HT-29 (cell line): ENCODE measurements at places on chromosomes 1 and 21. TPM values are rescaled to one million over a fixed set of nuclear protein-coding genes. Genes with fewer than 3 reads are reported as not detected.

DNA sequence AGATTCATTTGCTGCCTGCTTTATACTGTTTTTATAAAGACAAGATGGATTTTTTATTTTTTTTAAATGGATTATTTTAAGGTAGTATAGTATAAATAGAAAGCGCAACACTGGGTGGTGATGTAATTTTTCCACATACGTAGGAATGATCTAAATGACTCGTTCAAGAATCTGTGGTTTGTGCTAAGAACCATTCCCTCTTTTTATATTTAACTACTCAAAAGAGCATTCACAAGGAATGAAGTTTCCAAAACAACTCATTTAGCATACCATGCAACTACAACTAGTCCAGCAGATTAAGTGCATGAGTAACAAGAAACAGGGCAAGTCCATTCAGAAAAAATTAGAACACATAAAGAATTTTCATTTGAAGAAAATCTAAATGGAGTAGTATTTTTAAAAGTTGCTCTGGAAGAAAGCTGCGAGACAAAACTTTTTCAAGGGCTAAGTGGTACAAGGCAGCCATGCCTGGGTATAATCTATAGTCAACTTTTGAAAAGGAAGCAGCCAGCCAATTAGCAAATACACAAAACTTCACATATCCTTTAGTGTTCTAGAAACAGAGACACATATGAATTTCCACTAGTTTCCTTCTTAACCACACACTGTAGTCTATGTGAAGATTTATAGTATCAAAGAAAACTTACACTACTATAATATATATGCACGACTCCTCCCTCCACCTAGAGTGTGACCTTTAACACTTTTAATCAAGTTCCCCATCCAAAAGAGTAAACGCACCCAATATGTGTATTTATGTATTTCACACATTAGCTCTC lies 23.4 kb downstream of the GTF2B start:
- no peak for DNase-seq

DNA sequence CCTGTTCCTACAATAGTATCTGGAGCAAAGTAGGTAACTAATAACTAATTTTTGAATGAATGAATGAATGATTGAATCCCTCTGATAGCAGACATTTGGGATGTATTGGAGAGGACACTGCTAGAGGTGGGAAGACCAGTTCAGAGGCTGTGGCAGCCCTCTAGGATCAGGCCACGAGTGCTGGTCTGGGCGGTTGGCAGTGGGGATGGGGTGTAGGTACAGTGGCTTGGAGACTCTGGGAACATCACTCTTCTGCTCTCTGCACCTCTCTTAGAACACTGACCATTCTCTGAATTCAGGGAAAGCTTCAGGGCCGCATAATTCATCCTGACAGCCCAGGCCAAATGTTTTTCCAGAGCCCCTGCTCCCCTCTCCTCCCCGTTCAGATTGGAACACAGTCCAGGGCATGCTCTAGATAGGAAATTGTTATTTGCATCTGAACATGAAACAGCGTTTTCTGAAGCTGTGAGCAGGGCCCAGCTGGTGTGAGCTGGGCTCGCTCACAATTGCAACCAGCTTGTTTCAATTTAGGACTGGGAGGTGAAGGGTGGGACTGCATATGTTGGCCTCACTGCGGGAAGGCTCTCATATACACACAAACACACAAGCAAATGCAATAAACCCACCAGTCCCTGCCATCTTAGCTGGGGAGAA lies 253.1 kb upstream of the USP24 start:
- no peak for DNase-seq

- no peak for DNase-seq
Observed at GRCh38 chr1:197208945-197209344, 59.1 kb upstream of the CRB1 start.

GRCh38 chr1:27366113-27366410 lies 699 bp downstream of the MAP3K6 start:
- DNase-seq: peak; percentile 65

GRCh38 chr1:14113271-14113670 lies 413.3 kb downstream of the PRDM2 start:
- DNase-seq: no peak

GRCh38 chr1:231721436-231721835 lies 94.8 kb downstream of the DISC1 start:
- DNase-seq: no peak

- no peak for DNase-seq
Observed at GRCh38 chr1:182260516-182260915, 131.1 kb downstream of the GLUL start.

GRCh38 chr1:226033582-226033981 lies 28.9 kb upstream of the H3-3A start:
- DNase-seq: no peak

GRCh38 chr1:223716302-223716862 lies 4.0 kb downstream of the CAPN2 start:
- no peak for DNase-seq

- DNase-seq: no peak
Observed at GRCh38 chr1:213999732-214000131, 12.0 kb downstream of the PROX1 start.

GRCh38 chr1:230752407-230752806 lies 5.2 kb downstream of the CAPN9 start:
- peak; percentile 81 for DNase-seq

- DNase-seq: no peak
Observed at GRCh38 chr1:22545141-22545540, 18.1 kb upstream of the EPHA8 start.

- DNase-seq: no peak
Observed at GRCh38 chr1:109894823-109895719, 15.6 kb upstream of the CSF1 start.

- no peak for DNase-seq
Observed at GRCh38 chr1:233656032-233656635, 42.2 kb downstream of the KCNK1 start.

GRCh38 chr1:39195166-39196111 lies 9.1 kb upstream of the MACF1 start:
- DNase-seq: no peak

GRCh38 chr1:28247612-28248272 lies 11.6 kb upstream of the SESN2 start:
- no peak for DNase-seq

DNA sequence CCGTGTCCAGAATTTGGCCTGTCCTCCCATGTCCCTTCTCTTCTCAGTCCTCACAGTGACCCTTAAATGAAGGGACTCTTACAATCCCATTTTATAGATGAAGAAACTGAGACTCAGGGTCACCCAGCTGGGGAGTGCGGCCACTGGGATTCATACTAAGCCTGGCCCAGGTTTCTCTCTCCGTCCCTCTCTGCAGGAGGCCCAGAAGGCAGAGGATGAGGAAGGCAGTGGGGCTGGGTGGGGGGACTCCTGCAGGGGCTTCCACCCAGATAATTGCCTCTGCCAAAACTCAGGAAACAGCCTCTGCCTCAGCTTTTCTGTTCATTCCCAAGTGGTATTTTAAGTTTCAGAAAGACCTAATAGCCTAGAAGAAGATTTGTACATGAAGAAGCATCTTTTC lies 299.8 kb downstream of the MATN1 start:
- no peak for DNase-seq

- peak; percentile 42 for DNase-seq
Observed at GRCh38 chr1:39639305-39640130, at the start of gene HEYL. HEYL (minus strand) TSS chr1:39639643; CDS start chr1:39639625, 18 bp downstream.

- DNase-seq: peak; percentile 54
Observed at GRCh38 chr1:157315544-157315943, 177.3 kb upstream of the ETV3 start.

DNA sequence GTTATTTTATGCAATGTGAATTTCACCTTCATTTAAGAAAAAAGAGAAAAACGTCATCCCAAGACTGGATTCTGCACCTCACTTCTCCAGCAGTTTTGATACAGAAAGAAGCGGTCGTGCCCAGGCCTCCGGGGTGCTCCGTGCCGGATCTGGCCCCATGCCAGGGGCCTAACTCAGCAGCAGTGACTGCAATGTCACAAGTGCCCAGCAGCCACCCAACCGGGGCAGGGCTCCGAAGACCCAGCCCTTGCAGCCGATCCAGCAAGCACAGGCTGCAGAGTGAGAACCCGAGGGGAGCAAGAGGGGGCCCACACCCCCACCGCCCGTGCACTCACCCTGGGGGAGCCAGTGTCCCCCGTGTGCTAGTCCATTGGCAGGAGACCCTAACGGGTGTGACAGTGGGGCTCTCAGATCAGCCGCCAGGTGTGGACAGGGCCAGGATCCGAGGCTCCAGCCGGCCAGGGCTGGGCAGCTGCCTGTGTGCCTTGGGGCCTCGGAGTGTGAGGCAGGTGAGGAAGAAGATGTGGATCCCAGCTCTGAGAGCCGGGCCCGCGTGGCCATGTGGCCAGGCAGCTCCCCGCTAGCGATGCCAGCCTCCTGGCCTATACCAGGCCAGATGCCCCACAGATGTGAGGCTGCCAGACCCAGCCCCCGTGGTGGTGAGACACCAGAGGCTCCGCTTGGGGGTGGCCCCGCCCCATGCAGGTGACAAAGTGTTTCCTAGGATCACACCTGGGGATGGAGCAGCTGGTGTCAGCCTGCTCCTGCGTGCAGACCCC lies 60.6 kb downstream of the MEGF6 start:
- no peak for DNase-seq

- no peak for DNase-seq
Observed at GRCh38 chr1:232212253-232212652, 417.7 kb downstream of the SIPA1L2 start.

- DNase-seq: no peak
Observed at GRCh38 chr1:223084464-223084866, 58.6 kb downstream of the TLR5 start.

DNA sequence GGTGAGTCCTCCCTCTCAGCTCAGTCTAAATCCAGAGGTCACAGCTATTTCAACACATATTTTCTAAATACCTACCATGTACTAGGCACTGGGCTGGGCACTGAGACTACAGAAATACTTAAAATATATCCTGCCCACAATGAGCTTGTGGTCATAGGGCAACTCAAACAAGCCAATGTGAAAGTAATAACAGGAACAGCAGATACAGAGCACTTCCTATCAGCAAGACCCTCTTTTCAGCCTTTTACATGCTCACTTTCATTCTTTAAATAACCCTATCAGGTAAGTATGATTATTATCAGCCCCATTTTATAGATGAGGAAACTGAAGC lies 71.9 kb downstream of the CD34 start:
- DNase-seq: no peak

DNA sequence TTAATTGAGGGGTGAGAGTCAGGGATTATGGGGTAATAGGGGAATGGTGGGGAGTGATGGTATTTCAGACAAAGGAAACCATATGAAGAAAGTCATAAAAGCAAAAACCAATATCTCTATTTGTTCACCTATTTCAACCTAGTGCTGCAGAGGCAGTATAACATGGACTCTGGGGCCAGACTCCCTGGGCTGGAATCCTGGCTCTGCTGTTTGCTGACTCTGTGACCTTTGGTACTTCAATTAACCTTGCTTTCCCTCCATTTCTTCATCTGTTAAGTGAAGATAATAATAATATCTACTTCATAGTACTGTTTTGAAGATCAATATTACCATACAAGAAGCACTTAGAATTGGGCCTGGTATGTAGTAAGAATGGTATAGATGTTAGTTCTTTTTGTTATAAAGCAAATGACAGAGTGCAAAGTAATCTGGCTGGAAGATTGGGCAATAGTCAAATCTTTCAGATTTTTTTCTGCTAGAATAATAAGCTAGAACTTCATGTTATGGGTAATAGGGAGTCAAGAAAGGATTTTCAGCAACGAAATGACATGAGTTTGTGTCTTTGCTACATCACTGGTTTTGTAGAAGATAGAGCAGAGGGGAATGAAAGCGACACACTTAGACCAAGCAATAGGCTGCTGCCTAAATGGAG lies 9.0 kb downstream of the EPHX4 start:
- DNase-seq: no peak

GRCh38 chr1:98119796-98120195 lies 199.0 kb upstream of the DPYD start:
- DNase-seq: peak; percentile 54

GRCh38 chr1:69523032-69523431 lies 44.7 kb upstream of the LRRC7 start:
- no peak for DNase-seq

DNA sequence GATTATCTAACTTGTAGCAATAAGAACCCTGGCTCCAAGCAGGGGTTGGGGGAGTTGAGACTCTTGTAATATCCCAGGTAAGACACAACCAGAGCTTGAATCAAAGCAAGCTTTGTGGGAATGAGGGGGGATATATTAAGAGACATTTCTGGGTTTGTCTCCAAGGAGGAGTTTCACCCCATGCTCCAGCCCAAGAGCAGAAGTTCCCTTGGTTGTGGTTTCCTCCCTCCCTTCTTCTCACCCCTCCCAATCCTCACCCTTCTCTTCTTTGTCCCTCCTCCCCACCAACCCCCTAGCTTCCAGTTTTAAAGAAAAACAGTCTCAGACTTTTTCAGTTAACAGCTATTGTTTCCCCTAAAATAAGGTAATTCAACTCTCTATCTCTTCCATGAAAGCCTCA lies 11.9 kb downstream of the TRAF3IP3 start:
- DNase-seq: no peak

GRCh38 chr1:5562769-5563168 lies 429.5 kb downstream of the NPHP4 start:
- no peak for DNase-seq

GRCh38 chr1:240344918-240345317 lies 253.2 kb downstream of the FMN2 start:
- no peak for DNase-seq

DNA sequence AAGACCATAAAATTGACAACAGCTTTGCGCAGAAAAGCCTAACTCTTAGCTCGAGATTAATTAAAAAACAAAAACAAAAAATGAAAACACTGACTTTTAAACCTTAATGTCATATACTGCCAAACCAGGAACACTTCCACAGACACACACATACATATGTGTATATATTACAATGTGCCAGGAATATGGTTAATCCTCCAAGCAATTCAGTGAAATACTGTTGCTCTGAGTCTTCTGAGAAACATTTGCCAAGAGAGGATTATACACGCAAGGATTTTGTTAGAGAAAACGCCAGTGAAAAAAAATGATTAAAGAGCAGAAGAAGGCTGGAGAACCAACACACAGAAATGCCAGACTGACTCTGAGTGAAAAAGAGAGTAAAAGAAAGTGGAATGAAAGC lies 116.7 kb upstream of the CHRM3 start:
- no peak for DNase-seq

DNA sequence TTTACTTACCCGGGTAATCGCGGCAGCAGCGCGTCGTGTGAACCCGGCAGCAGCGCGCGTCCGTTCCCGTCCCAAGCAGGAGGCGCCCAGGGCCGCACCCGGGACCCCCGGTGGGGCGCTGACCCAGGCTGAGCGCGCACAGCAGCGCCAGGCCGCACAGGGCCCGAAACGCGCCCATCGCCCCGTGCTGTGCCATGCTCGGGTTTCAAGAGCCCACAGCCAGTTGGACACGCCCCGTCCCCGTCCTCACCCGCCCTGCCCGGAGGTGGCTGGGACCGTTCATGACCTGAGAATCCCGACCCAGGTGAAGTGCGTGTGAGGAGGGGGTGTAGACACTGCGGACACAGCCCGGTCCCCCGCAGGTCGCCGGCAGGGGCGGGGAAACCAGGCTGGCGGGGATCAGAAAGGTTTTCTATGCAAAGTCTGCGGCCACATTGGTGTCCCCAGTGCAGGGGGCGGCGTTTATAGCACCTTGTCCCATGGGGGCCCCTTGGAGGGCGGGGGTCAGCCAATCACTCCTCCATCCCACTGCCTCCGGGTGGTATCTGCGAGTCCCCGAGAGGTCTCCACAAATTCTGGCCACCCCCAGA lies at the start of gene TNFRSF18:
Gene TNFRSF18, minus strand, starts transcription at position 217 of the 590 bp plus-strand sequence. Its CDS starts 21 bp downstream, at position 196.
- DNase-seq: no peak

TMEM269 gene
- total RNA-seq: 0.03 TPM in 1 of 2 replicates, not detected in the other

NECTIN4 gene
- 8.6 and 10.4 TPM in 2 replicates for total RNA-seq

RHD gene
- total RNA-seq: 0.66 TPM in 1 of 2 replicates, not detected in the other

FOXO6 gene
- 1.5 and 1.9 TPM in 2 replicates for total RNA-seq

TRIM17 gene
- total RNA-seq: not detected in 2 replicates

NR5A2 gene
- 1.9 and 2.6 TPM in 2 replicates for total RNA-seq

SPATA45 gene
- total RNA-seq: not detected in 2 replicates

OR10J1 gene
- not detected in 2 replicates for total RNA-seq

PRELP gene
- 0.13 TPM in 1 of 2 replicates, not detected in the other for total RNA-seq
